ENCODE measurements at places on chromosomes 13 and 19.

DNA sequence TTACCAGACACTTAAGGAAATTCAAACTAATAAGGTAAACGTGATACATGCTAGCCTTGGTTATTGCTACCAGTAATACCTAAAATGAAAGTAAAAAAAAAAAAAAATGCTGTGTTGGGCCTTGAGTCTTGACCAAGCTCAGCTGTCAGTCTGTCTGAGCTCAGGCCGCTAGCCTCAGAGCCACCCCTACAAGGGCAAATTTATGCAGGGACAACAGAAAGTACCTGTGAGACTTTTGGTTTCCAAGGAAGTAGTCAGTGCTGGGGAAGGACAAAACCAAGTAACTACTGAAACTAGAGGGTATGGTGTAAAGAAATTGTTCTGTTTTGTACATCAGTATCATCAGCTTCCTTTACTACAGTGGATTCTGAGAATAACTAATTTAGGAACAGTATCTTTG lies 134.3 kb upstream of the SLITRK5 start:
- no peak for DNase-seq

DNA sequence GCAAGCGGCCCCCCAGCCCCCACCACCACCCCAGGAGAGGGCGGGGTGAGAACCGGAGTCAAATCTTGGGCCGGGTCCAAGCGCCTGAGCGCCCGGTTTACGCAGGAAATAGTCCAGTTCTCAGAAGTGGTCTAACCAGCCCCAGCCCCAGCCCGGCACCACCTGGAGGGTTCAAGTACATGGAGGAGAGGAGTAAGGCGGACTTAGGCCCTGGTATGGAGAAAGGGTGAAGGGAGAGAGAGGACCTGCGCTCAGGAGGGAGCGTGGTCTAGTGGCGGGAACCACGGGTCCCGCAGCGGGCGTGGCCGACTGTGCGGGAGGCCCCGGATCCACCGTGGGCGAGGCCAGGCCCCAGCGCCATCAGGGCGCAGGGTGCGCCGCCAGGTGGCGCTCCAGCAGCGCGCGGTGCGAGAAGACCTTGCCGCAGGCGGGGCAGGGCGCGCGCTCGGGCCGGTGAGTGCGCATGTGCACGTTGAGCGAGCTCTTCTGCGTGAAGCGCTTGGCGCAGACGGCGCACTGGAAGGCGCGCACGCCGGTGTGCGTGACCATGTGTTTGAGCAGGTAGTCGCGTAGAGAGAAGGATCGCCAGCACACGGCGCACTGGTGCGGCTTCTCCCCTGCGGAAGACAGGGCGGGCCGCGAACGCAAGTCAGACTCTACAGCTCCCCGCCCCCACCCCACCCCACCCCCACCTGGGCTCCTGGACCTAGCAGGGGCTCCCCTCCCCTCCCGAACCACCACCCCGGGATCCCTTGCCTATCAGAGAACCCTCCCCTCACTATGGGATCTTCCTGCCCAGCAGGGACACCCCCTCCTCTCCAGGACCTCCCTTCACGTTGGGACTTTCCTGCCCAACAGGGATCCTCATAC lies 2.1 kb upstream of the SLC27A5 start:
- peak; percentile 75 for DNase-seq

GRCh38 chr19:46798713-46799112 lies 10.3 kb upstream of the SLC1A5 start:
- no peak for DNase-seq

DNA sequence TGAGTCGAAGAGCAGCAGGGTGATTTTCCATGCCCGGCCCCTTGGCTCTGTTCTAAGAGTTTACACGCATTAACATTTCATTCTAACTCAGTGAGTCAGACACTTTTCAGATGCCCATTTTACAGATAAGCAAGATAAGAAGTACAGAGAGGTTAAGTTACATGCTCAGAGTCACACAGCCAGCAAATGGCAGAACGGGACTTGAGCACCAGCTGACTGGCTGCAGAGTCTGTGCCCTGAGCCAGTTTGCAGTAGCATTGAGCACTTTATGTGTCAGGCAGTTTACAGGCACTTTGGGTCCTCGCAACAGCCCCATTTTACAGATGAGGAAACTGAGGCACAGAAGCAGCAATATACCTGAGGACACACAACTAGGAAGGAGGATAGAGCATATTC lies 19.0 kb downstream of the CCDC8 start:
- no peak for DNase-seq

DNA sequence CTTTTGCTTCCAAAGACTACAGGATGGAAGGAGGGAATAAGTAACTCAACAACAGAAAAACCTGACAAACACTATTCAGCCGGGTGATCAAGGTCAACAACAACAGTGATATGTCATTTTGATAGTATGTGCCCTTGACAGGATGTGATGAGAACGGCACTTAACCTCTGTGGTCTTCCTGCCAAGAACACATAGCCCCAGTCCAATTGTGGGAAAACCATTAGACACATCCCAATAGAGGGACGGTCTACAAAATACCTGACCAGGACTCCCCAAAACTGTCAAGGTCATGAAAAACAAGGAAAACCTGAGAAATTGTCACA lies 43.1 kb upstream of the AMER2 start:
- no peak for DNase-seq

GRCh38 chr19:39148939-39149529 lies 23.4 kb downstream of the PAK4 start:
- no peak for DNase-seq

GRCh38 chr19:19372656-19373416 lies 32.6 kb upstream of the GATAD2A start:
- DNase-seq = peak; percentile 14

DNA sequence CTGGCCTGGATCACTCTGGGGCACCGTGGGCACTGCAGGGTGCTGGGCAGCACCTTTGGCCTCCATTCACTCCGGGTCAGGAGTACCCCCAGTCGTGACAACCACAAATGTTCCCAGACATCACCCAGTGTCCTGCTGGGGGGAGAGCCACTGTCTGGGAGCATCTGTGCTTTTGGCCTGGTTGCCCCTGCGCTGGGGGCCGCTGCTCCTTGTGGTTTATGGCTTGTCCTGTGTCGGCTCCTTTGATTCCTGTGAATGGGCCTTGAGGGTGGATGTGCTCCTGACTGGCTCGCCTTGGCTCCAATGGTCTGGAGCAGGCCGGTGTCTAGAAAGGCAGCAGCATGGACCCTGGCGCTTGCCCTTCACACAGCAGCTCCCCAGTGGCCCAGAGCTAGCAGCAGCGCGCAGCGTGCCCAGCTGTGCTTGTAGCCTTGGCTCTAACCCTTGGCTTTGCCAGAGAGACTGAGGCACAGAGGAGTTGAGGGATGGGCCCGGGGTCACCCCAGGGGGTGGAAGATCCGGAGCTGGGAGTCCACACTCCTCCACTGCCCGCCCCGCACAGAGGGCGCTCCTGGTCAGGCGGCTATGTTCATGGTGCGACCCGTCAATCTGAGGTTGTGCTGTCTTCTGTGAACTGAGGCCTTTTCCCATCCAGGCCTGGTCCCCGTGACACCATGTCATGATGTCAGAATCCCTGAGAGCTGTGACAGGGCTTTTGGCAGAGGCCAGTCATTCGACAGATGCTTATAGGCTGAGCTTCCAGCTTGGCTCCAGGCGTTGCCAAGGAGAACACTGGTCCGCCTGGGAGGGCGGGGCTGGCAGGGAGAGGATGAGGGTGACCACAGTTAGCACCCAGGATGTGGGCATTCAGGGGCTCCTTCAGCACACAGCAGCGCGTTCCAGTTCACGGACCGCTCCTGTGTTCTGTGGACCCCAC lies 4.1 kb downstream of the DAZAP1 start:
- no peak for DNase-seq

GRCh38 chr13:24036115-24036514 lies 124.4 kb upstream of the SPATA13 start:
- no peak for DNase-seq

GRCh38 chr13:112391746-112392145 lies 15.6 kb downstream of the SPACA7 start:
- DNase-seq = no peak

DNA sequence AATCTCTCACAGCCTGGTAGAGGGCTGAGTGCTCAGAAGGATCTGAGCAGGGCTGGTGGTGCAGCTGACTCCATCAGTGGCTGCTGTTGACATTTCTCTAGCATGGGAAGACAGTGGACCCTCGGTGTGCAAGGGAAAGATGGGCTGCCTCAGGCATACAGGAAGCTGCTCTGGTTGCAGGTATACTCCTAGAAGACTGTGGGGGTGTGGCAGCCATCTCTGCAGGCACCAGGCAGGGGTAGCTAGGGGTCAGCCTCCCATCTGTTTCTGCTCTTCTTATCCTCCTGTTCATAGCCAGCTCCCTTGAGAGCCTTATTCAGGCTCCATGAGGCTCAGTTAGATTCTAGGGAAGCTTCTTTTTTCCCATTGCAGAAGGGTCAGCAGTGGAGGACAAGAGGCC lies 475.5 kb downstream of the TSHZ3 start:
- DNase-seq = no peak

DNA sequence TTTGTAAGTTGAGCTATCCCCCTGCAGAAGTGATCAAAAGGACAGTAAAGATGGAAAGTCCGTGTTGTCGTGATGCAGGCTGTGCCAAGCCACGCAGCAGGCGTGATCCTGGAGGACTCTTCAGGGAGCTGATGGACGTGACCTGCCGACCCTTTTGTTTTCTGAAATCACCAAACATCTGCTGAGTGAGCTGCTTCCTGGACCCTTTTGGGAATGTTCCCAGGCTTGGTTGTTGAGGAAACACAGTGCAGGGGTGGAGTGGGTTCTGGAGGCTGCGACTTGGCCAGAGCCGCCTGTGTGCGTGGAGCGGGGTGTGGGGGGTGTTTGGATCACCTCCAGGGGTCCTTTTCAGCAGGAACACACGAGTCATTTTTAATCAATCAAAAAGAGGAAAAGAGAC lies 15.4 kb upstream of the CPAMD8 start:
- no peak for DNase-seq

- DNase-seq = no peak
These were observed 167.1 kb downstream of the PCDH9 start for GRCh38 chr13:67063036-67063435.

DNA sequence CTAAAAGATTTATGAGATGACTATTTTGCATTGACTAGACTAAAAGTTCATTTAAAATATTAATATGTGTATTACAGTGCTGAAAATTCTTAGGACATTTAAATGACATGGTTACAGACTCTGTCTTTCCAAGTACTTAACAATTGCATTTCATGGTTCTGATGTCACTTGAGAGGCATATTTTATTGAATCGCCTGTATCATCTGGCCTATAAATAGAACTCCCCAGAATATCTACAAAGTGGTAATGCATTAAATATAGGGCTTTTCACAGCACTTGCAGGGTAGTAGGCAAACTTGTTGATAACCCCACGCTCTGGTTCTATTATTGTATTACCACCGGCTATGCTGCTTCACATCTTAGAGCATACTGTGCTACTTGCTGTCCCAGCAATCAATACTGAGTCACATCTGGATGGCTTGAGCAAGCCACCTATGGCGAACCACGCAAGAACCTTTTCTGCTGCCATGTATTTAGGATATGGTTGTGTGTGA lies 400.6 kb downstream of the HS6ST3 start:
- no peak for DNase-seq

DNA sequence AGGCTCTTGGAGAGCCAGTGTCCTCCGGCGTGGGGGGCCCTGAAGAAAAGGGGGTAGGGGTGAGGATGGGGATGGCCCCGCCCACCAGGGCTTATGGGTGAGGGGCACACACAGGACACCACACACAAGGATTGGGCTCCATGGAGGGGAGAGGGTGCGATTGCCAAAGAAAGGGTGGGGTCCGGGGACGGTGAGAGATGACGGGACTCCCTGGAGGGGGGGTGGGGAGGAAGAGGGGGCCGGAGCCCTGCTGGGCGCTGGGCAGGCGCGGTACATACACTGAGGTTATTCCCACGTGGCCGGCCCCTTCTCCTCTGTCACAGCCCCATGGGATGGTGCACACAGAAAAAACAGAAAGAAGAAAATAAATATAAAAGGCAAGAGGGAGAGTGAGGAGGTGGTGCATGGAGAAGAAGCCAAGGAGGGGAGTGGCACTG lies 60.1 kb downstream of the IER2 start:
- no peak for DNase-seq

GRCh38 chr19:50912727-50913716 lies 1.8 kb upstream of the KLK4 start:
- no peak for DNase-seq

DNA sequence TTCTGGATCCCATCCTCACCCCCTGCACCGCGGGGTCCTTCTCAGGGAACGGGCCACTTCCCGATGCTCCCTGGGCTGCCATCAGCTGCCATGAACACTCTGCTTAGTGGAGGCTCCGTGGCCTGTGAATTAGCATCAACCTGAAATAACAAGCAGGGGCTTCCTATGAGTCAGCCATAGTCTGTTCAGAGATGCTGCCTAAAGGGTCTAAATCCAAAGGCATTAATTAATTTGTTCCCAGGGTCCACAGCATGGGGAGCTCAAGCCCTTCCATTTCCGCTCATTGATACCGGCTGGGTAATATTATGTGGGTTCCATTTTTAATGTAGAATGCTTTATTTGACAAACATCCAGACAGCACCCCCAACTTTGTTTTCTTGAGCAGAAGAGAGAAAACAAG lies 341.9 kb upstream of the TMTC4 start:
- DNase-seq = no peak

DNA sequence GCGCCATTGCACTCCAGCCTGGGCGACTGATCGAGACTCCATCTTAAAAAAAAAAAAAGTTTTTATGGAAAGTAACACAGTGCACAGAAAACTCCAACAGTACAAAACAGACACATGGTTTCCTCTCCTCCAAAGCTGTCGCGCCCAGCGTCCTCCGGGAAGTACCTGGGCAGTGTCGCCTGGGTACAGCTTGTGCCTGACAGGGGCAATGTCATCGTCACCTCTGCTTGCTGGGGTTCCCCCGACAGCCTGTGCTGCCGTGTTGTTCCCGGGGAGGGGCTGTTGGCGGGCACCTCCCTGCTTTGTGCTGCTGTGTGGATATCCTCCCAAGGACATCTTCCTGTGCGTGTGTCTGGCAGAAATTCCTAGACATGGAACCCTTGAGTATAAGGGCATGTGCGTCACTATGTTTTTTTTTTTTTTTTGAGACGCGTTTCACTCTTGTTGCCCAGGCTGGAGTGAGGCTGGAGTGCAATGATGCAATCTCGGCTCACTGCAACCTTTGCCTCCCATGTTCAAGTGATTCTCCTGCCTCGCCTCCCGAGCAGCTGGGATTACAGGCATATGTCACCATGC lies 2.4 kb upstream of the F2RL3 start:
- peak; percentile 42 for DNase-seq

GRCh38 chr13:72316716-72317115 lies 410.7 kb downstream of the MZT1 start:
- DNase-seq = peak; percentile 51

DNA sequence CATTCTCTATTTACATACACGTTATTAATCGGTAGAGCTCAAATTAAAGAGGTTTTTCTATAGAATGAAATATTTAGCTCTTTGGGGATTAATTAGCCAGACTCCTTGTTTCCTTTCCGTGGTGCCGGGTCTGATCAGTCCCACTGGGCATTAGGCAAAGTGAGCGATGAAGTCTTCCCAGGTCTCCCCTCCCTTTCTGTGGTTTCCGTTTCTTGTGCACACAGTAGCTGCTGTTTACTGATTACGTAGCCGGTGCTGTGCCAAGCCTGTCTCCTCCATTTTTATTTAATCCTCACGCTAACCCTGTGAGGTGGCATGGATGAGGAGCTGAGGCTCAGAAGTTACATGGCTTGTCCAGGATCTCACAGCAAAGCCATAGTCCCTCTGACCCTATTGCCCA lies 9.0 kb downstream of the SLC25A15 start:
- DNase-seq = no peak

- no peak for DNase-seq
These were observed 40.7 kb upstream of the N4BP2L1 start for GRCh38 chr13:32468502-32469142.

- DNase-seq = no peak
These were observed 33.6 kb downstream of the NAXD start for GRCh38 chr13:110648848-110649421.

All from SHP77 treated with DMSO at 0.1 percent for 48 hours (cell line).